ENCODE measurements at places on chromosomes 16 and 17.
A peak's percentile ranks its signal among the peaks of the same experiment; 100 is the strongest.

- DNase-seq: no peak
Measured at GRCh38 chr17:41544491-41544892, 16.4 kb upstream of the KRT19 start.

DNA sequence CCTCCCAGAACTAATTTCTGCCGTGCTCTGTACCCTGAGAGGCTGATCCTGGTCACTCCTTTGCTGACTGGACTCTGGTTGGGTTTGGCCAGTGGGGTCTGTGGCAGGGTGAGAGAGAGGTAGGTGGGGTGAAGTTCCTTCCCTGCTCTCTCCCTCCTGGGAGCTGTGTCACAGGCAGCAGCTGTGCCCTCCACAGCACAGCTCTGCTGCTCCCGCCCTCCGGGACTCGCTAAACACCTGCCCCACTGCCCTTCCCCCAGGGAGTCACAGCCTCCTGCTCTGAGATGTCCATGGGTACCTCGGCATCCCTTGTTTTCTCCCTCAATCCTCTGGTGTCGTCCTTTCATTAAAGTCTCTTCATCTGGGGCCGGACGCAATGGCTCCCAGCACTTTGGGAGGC lies 66.4 kb downstream of the SRCIN1 start:
- DNase-seq: peak; percentile 13

DNA sequence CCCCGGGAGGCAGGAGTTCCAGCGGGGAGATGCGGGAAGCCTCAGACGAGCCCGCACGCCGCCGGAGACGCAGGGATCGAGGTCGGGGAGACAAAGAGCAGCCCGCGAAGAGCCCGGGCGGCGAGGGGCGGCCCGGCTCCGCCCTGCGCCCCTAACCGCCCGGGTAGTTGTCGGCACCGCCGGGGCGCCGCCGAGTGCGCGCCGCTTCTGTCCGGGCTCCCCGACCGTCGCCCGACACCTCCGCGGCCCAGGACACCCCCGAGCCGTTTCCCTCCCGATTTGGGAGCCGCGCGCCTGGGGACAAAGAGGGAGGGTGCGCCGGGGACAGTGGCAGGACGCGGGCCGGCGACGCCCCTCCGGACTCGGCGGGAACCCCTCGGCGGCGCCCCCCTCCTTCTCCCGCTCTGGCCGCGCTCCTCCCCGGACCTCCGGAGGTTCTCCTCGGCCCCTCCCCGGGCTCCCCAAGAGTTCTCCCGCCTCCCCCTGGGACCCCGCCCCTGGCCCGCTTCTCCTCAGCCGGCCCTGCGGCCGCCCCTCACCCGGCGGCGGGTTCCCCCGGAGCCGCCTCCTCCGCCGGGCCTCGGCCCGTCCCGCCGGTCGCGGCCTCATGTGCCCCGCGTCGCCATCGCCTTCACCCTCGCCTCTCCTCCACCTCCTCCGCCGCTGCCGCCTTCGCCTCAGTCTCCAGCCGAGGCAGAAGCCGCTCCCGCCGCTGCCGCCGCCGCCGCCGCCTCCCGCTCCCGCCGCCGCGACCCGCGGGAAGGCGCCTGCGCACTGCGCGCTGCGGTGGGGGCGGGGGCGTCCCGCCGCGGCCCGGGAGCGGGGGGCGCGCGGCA lies at the start of gene GJC1:
Gene GJC1, minus strand, starts transcription at position 765 of the 836 bp plus-strand sequence. CDS start 24,470 bp downstream, outside the sequence.
- no peak for DNase-seq

DNA sequence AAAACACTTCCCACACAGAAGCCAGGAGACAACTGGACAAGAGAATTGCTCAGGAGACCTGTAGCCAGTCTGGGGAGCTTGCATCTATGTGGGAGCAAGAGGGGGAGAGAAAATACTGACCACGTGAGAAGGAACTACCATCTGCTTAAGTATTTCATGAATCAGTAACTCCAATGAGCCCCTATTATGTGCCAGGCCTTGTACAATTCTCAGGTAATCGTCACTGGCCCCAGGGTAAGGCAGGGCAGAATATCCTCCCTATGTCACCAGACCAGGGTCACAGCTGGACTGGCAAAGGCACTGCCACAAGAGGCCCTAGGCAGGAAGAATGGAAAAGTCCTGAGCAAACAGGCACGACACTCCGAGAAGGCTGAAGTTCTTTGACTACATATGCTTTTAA lies 25.9 kb downstream of the USP7 start:
- no peak for DNase-seq

DNA sequence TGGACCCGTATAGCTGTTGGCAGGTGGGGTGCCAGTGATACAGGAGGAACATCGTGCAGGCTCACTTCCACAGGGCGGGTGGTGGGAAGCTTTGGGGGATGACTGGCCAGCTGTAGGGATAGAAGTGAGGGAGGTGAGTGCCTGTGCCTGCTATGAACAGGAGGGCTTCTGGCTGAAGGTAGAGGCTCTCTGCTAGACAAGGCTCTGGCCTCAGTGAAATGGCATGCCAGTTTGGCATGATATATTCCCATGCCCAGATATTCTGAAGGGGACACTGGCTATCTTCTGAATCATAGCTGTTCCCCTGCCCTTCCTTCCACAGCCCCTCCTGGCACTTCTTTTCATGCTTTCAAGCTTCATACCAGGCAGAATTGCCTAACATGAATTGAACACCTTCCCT lies 19.1 kb downstream of the PHAF1 start:
- DNase-seq: no peak

DNA sequence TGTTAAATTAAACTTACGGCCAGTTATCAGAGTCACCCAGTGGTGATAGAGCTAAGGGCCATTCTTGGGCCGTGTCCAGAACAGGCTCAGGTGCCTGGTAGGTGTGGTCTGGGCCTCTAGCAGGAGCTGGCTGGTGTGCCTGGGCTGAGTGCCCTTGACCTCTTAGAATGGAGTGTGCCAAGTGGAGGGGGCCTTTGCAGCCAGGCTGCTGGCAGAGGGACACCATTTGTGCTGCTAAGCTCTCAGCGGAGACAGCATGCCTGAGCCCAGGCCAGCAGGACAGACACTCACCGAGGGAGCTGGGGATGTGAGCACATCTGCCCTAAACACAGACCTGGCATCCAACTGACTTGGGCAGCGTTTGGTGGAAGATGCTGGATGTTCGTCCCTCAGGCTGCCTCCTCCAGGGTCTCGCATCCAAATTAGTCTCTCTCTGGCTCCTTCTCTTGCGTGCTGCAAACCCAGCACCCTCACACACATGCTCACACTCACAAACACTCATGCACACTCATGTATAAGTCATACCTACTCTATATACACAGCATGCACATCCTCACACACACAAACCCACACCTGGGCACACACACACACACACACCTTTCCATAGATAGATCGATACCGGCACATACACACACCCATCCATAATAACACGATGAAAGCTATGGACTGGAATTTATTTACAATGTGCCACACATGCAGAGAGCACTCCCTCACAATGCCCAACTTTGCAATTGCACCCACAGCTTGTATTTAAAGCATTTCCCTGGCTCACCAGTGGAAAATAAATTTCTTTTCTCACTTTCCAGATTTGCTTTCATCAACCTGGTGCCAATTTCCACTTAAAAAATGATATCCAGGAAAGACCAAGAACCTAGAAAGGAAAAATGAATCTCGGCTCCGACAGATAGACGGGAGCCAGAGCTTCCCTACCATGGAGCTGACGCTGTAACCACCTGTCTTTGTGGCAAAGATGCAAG lies 33.6 kb upstream of the CDH5 start:
- DNase-seq: no peak

GRCh38 chr16:86814256-86814655 lies 235.9 kb downstream of the FOXL1 start:
- DNase-seq: no peak

DNA sequence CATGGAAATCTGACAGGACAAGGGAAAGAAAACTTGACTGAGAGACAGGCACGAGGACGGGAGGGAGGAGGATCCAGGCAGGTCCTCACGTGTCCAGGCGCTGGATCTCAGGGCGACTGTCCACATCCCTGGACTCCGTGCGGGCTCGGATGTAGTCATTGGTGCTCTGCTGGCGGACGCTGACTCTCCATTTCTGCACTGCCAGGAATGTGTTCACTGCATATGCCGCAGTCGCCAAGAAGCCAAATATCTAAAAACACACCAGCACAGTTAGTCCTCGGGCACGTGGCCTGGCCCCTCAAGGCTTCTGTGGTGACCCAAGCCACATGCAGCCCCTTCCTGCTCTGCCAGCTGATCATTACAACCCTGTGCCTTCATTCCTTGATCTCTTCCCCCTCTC lies 17.5 kb downstream of the CMTM3 start:
- no peak for DNase-seq

- DNase-seq: peak; percentile 20
Measured at GRCh38 chr17:64459284-64459747, 10.4 kb downstream of the MILR1 start.

- no peak for DNase-seq
Measured at GRCh38 chr16:87844120-87844733, 25.1 kb downstream of the SLC7A5 start.

- no peak for DNase-seq
Measured at GRCh38 chr16:11050944-11051343, 106.6 kb downstream of the CLEC16A start.

GRCh38 chr17:29151567-29151966 lies 28.6 kb downstream of the MYO18A start:
- no peak for DNase-seq

GRCh38 chr17:50262001-50262794 lies 12.1 kb upstream of the TMEM92 start:
- peak; percentile 1 for DNase-seq

DNA sequence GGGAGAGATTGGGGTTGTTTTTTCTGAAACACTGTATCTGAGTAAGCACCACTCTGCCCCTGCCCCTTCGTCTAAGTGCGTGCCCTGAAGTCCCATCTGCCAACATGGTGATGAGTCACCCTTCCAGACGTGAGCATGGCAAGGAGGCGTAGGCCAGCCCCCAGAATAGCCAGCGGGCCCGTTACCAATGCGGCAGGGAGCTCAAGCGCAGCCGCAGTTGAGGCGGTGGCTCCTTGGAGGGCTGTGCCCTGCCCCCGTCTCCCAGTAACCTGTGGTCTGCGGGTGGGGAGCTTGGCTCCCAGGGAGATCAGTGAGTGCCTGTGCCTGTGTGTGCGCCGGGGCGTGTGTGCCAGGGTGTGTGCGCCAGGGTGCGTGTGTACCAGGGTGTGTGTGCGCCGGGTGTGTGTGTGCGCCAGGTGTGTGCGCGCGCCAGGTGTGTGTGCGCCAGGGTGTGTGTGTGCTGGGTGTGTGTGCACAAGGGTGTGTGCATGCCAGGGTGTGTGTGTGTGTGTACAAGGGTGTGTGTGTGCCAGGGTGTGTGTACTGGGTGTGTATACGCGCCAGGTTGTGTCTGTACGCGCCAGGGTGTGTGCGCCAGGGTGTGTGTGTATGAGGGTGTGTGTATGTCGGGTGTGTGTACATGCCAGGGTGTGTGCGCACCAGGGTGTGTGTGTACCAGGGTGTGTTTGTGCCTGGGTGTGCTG lies 98.6 kb upstream of the CHMP6 start:
- no peak for DNase-seq

DNA sequence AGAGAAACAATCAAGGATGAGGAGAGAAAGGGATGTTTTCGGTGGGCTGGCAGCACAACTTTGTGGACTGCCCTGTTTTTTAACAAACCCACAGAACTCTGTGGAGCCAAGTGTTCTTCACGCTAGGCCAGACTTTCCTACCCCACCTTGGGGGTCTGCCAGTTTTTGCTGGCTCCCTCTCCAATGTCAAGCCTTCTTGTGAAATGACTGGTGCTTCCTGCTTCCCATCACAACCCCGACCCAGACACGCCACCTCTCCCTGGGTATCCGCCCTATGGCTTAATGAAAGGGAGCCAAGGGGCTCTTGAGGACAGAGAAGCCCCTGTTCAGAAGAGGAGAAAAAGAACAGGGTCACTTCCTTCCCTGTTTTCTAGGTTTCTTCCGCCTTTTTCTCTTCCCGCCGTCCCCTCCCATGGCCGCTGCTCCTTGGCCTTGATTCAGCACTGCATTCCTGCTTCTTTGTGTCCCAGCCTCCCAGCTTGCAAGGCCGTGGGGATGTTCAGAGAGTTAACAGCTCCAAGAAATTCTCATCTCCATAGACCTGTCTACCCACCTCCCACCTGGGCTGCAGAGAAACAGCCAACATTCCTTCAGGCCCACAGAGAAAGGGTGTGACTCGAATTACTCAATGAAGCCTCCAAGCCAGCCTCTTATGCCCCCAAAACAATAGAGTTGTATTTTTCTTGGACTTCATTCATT lies 16.5 kb upstream of the SOX9 start:
- no peak for DNase-seq

GRCh38 chr17:21176773-21177395 lies 37.1 kb downstream of the TMEM11 start:
- DNase-seq: peak; percentile 3

- no peak for DNase-seq
Measured at GRCh38 chr17:17758941-17759563, 77.7 kb downstream of the SREBF1 start.

DNA sequence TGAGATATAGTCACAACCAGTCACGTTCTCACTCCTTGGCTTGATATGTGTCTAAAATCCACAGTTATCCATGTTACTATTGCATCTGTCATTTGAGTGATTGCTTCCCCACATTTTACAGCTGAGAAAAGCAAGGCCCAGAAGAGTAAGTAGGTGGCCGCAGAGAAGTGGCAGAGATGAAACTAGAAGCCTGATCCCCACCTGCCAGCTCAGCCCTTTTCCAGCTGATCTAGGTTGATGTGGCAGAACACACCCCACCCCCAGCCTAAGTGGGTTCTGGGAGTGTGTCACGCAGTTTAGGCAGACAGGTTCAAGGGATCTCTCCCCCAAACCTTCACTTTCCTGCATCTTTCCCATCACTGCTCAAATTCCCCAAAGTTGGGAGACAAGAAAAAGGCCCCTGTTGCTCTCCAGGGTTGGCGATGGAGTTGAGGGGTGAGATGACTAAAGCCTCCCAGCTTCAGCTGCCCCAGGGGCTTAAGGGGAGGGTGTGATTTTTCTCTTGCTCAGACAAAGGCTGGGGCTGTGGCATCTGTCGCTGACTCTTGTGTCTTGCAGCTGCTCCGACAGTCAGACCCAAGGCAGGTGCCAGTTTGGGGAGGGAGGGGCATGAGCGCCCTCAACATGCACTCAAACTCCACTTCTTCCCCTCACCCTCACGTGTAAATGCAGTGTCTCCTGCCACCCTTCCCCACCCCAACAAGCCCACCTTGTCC lies 48.9 kb upstream of the LHX1 start:
- DNase-seq: no peak

DNA sequence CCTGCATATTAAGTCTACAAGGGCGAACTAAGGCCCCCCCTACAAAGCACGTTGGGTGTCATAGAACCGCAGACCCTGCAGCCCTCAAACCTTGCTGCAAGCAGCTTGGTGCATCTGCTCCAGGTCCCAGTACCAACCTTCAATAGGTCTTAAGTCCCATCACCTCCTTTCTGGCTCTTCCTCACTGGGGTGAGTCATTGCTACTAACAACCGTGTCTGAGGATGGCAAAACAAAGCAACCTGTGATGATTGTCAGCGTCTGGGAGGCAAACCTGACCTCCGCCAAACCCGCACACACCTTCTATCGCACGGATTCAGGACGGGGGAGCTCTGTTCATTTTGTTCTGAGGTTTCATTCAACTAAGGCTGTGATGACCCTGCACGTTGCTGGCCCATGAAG lies 138.9 kb downstream of the SLC39A11 start:
- DNase-seq: no peak
